ENCODE measurements at places on chromosomes 16 and 17.

- no peak for DNase-seq
These were observed 21.2 kb upstream of the HAS3 start for GRCh38 chr16:69084289-69084688.

DNA sequence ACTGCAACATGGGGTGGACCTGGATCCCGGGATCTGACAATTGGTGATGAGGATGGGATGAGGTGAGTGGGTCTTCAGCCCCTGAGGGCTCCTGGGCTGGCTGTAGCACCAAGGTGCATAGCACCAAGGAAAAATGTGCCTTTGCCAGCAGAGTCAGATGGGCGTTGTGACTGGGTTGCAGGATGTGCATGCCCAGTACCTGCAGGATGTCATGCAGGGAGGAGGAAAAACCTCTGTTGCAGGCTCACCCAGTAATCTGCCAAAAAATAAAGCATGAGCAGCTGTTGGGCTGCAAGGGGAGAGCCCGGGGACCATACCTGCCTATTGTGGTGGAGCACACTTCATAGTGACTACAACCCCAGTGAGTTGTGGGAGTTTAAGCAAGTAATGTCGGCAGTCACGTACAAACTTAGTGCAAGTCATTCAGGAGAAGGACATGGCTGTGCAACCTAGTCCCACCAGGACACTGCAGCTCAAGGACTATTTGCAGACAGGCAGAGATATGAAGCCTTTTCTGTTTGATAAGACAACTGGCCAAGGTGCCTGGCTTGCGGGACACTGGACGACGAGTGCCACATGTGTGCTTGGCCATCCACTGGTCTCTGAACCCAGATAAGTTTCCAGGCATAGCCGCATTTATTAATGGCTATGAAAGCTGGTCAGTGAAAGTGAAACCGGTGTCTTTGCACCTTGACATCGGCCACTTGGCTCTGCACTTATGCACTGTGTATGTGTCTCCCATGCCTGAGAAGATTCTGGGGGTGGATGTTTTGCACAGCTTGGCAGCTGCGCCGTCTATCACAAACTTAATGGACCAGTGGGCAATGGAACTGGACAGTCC, 499.8 kb downstream of the KCNJ2 start:
- DNase-seq: no peak

DNA sequence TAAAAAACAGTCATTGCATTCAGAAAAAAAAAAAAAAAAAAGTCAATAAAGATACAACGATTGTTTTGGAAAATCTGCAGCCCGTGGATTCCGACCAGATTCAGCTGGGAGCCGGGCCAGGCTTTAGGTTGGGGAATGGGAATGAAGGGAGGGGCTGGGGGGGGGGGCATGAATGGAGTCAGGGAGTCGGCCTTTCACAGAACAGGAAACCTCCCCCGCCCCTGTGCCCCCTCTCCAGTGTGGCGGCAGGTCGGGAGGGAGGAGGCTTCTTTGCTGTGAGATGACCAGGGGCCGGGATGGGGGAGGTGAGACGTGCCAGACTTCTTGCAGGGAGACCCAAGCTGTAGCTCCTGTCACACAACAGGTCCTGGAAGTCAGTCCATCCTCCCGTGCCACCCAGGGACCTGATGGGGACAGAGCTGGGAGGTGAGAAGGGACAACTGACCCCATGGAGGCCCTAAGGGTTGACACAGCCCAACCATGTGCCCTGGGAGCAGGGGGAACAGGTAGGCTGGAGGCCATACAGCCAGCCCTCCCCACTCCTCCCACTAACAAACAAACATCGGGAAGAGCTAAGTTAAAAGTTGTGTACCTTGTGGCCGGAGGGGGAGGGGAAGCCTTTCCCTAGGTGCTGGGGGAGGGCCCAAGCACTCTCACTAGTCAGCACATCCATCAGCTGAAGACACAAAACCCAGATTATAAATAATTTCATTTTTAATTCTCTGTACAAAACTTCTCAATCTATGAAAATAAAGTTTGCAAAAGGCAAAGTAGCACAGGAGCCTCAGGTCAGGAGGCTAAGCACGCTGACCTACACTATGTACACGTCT, 25.2 kb downstream of the SREBF1 start:
- DNase-seq: peak; percentile 82

DNA sequence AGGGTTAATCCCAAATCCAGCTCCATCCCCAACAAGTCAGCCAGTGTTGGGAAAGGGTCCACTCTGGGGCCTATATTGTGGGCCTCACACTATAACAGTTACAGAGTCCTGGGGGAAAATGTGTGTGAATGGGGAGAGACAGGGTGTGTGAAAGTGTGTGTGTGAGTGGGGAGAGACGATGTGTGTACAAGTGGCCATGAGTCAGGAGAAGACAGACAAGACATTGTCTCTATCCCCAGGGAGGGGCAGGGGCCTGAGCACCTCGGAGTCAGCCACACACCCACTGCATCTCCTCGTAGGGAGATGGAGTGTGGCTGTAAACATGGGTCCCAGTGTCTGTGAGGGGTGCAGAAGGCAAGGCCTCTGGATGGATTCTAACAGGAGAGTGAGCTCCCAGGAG, 2.9 kb downstream of the CRHR1 start:
- DNase-seq: no peak

DNA sequence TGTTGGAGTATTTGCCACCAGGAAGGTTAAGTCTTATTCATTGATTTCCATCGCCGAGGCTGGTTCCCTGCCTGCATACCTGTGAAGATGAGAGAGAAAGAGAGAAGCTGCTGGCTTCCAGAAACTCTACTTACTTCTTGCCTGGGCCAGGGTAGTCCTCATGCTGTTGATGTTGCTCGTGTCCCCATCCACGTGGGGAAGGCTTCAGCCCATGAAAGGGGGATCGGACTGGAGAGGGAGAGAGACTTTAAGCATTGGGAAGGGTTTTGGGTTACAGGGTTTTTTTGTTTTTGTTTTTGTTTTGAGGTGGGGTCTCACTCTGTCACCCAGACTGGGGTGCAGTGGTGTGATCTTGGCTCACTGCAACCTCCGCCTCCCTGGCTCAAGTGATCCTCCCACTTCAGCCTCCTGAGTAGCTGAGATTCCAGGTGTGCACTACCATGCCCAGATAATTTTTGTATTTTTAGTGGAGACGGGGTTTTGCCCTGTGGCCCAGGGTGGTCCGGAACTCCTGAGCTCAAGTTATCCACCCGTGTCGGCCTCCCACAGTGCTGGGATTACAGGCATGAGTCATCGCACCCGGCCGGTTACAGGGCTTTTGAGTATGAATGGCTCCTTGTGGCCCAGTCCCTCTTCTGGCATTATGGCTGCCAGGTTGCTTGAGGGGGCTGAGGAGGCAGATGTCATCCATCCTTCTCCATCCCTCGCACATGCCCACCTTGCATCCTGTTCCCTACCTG, 26.6 kb downstream of the ITGB3 start:
- DNase-seq: no peak

DNA sequence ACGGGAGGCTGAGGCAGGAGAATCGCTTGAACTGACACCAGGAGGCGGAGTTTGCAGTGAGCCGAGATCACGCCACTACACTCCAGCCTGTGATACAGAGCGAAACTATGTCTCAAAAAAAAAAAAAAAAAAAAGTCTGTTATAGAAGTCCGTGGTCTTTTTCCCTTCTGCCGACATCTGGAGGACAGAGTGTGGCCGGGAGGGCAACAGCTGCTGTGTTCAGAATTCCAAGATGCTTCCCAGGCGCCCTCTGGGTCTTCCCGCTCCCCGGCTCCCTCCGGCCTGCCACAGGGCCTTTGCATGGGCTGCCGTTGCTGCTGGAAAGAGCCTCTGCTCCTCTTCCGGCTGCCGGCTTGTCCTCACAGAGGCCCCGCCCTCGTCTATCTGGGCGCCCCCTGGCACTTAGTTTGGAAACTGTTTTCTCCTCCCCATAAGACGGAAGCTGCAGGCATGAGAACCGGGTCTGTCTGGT, 2.4 kb upstream of the CACNA1H start:
- peak; percentile 89 for DNase-seq

DNA sequence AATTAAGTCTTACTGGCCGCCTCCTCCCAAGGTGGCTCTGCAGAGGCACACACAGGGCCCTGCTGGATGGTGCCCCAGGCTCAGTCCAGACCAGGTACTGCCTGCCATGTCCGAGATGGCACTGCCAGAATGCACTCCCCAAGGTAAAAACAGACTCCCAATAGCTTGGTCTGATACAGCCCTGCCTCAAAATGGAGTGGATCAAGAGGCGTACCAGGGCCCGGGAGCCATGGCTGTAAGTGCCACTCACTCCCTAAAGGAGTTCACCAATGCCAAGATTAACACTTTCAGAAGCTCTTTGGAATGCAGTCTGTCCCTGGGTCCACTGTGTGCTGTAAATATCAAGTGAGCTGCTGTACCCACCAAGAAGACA, 576 bp upstream of the MYO18A start:
- no peak for DNase-seq

GRCh38 chr17:34609210-34609609, 29.8 kb downstream of the TMEM132E start:
- DNase-seq: no peak

DNA sequence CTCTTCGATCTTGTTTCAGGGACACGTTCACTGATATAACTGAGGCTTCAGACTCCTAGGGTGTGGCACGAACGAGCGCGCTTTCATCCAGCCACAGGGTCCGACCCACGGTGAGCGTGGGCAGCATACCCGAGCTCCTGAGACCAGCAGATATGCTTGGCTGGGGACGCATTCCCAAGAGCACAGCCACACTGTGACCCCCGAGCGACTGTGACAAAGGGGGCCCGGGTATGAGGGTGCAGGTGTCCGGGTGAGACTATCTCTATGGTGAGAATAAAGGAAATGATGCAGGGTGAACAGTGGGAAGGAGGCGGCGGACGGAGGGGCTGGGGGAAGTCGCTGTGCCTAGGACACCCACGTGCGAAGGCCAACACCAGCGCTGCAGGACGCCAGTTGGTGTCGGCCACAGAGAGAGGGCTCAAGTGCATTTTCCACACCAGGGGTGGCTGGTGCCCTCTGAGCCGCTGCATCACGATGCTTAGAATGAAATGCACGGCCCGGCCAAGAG, 17.6 kb downstream of the RPH3AL start:
- peak; percentile 64 for DNase-seq

GRCh38 chr17:45371414-45372324, 54.8 kb upstream of the MAP3K14 start:
- peak; percentile 97 for DNase-seq

GRCh38 chr17:80453126-80453997, 23.0 kb downstream of the NPTX1 start:
- DNase-seq: no peak

GRCh38 chr16:77469634-77470033, 34.8 kb upstream of the ADAMTS18 start:
- no peak for DNase-seq

- DNase-seq: no peak
These were observed 175.6 kb downstream of the SOX9 start for GRCh38 chr17:72296456-72296855.

DNA sequence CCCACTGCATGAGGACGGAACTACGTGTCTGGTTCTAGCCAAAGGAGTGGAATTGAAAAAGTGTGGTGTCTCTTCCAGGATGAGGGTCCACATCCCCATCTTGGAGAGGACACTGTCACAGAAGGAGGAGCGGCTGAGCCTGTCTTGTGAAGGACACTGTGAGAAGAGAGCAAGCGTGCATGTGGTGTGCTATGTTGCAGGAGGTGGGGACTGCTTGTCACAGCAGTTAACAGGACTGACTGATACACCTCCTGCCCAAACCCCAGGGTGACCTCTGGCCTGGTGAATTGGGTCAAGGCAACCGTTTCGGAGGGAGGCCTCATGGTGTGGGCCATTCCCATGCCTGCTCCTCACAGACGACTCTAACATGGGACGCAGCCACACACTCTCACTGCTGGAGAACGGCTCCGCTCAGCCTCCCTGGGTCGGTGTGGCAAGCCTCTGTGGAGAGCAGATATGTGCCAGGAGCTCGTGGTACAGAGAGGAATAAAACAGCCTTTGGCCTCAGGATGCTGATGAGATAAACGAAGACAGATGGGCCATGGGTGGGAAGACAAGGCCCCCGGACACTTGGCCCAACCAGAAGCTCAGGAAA, 56.4 kb upstream of the RBFOX3 start:
- peak; percentile 21 for DNase-seq

DNA sequence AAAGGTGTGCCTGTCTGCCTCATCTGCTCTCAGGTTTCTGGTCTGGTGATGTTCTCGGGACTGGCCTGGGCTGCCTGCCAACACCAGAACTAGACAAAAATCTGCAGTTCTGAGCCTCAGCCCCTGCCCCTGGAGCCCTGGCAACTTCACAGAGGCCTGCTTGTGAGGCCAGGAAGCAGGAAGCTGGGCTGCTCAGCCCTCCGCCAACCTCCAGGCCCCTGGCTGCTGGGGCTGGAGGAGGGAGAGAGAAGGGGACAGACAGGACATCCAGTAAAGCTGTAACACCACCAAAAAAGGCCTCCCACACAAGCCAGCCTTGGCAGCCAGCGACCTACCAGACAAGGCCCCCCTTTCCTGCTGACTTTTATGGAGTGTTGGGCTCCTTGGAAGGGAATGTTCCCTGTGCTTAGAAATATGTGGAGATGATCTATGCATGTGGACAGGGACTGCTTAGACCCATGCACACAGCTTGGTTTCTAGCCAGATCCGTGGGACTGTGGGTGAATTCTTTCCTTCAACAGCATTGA, 157.6 kb downstream of the XYLT1 start:
- no peak for DNase-seq

- no peak for DNase-seq
These were observed 55.0 kb downstream of the ZNF423 start for GRCh38 chr16:49800876-49801275.

DNA sequence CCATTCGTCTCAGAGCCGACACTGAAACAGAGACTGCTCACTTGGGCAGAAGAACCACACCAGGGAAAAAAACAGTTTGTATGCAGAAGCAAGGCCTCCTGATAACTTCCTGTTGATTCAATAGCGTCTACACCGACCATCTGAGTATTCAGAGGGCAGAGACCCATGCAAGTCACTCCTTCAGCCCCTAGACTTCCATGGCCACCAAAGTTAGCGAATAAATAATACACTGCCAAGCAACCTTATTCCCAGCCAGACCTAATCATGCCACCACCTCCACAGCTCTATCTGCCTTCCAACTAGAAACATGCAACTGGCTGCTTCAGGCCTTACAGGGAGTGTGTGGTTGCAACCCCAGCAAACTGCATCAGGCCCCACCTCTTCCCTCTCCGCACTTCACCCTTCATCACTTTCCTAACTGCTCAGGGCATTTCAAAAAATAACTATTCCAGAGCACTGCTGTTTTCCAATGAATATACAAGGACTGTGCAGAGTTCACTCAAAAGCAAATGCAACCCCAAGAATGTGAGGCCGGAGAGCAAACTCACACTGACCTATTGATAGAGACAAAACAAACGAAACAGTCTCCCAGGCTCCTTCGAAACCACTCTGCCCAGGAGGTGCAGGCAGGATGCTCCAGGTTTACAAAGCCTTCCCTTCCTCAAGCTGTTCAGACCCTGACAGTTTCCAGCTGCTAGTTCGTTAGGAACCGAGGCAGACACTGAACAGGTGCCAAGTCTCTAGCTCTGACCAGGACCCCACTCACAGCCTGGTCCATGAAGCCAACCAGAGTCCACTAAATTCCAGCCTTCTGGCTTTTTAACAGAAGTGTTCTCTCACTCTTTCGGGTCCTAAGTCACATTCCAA, 3.6 kb downstream of the USP7 start:
- DNase-seq: peak; percentile 66
